ENCODE measurements at places on chromosomes 4 and X. TPM values are rescaled to one million over a fixed set of nuclear protein-coding genes. Genes with fewer than 3 reads are reported as not detected.

The CDS1 gene
- 1.1 TPM for total RNA-seq

The RNF150 gene
- 21.0 TPM for total RNA-seq

The TBX22 gene
- 0.26 TPM for total RNA-seq

The CDKL2 gene
- 1.1 TPM for total RNA-seq

The NPY5R gene
- 0.12 TPM for total RNA-seq

Measured in neural crest cell (in vitro differentiated cells).